NCI-H510A (cell line): ENCODE measurements at places on chromosomes 12 and 14.

DNA sequence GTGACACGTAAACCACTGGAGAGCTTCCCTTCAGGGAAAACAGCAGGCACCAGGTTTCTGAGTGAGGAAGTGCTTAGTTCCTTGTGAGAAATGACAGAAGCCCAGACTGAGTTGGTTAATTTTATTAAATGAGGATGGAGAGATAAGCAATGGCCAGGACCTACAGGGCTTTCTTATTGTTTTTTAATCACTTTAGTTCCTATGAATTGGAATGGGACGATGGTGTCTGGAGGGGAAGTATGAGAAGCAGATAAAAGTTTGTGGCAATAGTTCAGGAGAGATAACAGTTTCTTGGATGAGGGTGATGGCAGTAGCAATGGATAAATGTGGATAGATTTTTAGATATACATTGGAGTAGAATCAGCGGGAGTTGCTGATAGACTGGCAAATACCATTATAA is 86.5 kb upstream of the PTPRR start:
- DNase-seq: no peak

DNA sequence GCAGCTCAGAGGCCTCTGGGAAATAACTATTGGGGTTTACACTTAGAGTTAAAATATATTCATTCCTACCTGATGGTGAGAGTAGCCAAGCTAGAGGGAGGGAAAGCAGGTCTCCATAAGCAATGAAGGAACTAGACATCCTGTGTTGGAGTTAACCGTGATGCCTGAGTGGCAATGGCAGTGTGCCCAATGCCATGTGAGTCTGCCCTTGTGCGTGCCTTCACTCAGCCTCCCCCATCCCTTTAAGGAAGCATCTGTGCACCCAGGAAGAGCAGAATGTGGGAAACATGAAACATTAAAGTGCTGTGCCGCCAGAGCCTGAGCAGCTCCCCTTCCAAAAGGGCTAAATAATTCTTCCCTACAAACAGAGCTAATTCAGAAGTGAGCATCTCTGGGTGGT is 76.3 kb downstream of the COX16 start:
- DNase-seq: peak; percentile 38

DNA sequence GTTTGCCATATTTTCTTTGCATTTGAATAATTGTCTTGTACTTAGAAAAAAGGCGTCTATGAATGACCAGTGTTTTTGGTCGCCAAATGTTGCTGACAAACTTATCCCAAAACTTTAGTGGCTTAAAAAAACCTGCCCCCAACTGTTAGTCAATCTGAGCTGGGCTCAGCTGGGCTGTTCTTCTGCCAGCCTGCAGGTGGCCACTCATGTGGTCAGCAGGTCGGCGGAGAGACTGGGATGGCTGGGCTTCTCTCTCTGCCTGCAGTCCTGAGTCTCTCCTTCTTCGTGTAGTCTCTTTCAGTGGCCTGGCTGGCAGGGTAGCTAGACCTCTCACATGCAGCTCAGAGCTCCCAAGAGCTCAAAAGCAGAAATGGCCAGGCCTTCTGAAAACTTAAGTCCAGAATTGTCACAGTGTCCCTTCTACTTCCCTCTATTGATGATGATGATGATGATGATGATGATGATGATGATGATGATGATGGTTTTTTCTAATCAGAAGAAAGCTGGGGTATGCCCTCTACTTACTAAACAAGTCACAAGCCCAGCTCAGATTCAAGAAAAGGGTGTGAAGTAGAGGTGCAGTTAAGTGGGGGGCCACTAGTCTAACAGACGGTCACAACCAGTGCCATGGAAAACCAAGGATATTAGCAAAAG is 87.9 kb downstream of the PTPN11 start:
- DNase-seq: no peak

DNA sequence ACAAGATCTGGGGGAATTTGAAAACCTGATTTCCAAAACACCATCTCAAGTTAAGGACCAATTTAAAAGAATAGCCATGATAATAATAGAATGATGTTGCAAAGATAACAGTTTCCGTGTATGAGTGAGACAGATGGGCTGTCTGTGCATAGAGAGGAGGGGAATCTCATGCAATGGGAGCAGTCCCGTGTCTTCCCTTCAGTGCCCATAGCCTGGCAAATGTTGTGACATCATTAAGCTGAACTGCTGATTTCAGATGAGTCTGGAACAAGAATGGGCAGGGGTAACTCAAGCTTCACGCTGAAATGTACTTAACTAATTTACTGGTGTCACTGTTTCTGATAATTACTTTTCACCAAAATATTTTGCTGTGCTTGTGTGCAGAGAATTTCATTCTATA is 454.0 kb downstream of the FOXG1 start:
- no peak for DNase-seq

- DNase-seq: peak; percentile 67
These were observed 1.4 kb upstream of the KCNK13 start for GRCh38 chr14:90060312-90060964.

DNA sequence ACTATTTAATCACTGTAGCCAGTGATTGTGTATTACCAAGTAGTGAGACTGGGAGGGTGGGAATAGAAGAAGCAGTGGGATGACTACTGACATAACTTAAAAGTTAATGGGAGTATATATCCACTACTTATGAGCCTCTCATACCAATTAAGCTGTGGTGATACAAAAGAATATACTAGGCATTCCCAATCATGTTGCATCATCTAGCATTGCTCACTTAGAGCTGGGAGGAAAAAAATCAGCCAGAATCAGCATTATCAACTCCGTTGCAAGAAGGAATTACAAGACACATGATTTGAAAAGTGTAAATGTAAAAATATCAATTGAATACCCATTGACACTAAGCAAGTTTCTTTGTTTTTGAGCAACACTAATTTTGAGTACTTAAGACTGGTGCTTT is 745 bp upstream of the PPP1R36 start:
- DNase-seq: no peak

- DNase-seq: no peak
These were observed 2.5 kb upstream of the PAPLN start for GRCh38 chr14:73234586-73235394.

DNA sequence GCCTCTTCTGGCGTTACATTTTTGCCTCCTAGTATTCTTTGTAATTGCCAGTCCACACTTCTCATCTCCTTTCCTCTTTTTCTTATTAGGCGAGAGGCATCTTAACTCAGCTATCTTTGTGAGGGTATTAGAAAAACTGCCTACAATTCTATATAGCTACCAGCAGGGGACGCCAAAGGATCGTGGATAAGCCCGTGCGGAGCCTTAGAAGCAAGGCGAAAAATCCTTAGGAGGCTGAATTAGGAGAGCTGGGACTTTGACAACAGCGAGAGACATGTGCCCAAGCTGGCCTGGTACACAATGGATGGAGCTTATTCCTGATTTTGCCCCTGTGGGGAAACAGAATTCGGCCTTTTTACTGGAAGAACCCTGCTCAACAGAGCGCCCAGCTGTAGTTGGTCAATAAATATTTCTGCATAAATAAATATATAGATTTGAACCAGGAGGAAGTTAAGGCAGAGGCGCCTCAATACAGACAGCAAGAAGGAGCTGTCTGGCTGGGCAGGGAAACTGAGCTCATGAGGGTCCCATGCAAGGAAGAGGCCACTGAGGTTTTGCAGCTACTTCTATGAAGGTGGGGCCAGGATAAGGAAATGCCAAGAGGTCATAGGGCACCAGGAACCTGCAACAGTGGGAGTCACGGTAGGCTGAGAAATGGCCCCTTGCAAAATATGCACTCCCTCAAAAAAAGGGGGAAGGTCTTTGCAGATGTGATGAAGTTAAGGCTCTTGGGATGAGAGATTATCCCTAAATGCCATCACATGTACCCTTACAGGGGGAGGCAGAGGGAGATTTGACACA is 14.6 kb upstream of the RBM19 start:
- peak; percentile 57 for DNase-seq

- no peak for DNase-seq
These were observed 35.4 kb upstream of the NTF3 start for GRCh38 chr12:5396541-5396940.

GRCh38 chr12:75913502-75914351 is 117.8 kb downstream of the PHLDA1 start:
- peak; percentile 21 for DNase-seq

DNA sequence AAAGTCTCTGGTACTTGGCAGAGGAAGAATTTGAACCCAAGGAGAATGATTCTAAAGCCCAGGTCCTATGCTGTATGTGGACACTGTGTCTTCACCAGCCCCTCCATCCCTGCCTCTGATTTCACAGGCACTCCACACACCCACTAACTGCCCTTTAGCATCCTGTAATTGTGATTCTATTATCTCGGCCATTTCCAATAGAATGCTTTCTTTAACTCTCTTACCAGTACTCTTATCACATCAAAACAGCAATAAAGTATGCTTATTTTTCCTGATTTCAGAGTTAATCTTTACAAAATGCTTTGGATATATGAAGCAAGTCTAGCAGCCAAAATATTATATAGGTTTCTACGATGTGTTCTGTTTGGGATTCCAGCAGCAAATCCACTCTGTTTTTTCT is 37.9 kb upstream of the BTG1 start:
- DNase-seq: no peak

DNA sequence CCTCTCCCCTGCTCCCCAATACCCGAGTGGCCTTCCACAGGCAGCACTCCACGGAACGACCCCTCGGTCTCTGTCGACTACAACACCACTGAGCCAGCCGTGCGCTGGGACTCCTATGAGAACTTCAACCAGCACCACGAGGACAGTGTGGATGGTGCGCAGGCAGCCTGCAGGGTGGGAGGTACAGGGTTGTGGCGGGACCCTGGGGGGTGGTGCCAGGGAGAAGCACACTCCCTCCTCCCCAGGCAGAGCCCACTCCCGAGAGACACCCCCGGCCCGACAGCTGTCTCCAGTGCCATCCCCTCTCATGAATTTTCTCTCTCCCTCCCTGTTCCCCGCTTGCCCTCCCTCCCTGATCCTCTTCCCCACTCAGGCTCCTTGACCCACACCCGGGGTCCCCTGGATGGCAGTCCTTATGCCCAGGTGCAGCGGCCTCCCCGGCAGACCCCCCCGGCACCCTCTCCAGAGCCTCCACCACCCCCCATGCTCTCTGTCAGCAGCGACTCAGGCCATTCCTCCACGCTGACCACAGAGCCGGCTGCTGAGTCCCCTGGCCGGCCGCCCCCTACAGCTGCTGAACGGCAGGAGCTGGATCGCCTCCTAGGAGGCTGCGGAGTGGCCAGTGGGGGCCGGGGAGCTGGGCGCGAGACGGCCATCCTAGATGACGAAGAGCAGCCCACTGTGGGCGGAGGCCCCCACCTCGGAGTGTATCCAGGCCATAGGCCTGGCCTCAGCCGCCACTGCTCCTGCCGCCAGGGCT is 9.0 kb downstream of the TNS2 start:
- no peak for DNase-seq

GRCh38 chr12:116798719-116799118 is 60.6 kb downstream of the RNFT2 start:
- DNase-seq: no peak

DNA sequence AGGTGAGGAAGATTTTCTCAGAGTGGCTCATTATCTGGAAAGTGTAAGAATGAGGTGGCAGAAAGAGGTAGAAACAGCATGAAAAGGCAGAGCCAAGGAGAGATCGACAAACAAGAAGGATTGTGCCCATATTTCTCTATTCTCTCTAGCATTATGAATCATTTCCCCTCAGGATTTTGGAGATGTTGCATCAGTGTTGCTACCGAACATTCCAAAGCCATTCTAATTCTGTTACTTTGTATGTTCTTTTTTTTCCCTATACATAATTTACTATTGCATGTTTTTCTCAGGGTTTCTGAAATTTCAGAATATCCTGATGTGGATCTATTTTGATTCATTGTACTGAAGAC is 61.4 kb downstream of the KICS2 start:
- DNase-seq: no peak

GRCh38 chr12:106247674-106248311 is at the start of gene CKAP4:
Gene CKAP4, minus strand, starts transcription at chr12:106248020. Its CDS starts 169 bp downstream, at chr12:106247851.
- peak; percentile 72 for DNase-seq

DNA sequence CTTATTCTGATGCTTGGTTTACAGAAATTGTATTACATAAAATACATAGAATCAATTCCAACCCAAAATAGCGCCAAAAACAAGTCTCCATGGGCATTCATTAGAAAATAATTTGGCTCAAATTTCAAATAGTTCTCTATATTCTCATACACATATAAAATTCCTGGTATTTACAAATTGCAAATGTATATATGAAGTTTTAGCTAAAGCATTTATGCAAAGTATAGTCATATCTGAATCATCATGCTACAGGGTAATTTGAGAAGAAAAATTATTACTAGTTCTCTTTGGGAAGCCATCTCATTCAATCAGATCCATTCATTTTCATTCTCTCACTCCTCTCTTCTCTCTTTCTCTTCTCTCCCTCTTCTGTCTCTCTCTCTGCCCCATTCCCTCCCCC is 257.8 kb downstream of the DPF3 start:
- no peak for DNase-seq

- DNase-seq: no peak
These were observed 221.7 kb downstream of the ATP23 start for GRCh38 chr12:58163021-58163420.

GRCh38 chr14:25122843-25123242 is 72.9 kb upstream of the STXBP6 start:
- no peak for DNase-seq

GRCh38 chr12:93440043-93440835 is 1.5 kb downstream of the UBE2N start:
- DNase-seq: no peak

- no peak for DNase-seq
These were observed 545.7 kb downstream of the DIO2 start for GRCh38 chr14:79665556-79665955.

DNA sequence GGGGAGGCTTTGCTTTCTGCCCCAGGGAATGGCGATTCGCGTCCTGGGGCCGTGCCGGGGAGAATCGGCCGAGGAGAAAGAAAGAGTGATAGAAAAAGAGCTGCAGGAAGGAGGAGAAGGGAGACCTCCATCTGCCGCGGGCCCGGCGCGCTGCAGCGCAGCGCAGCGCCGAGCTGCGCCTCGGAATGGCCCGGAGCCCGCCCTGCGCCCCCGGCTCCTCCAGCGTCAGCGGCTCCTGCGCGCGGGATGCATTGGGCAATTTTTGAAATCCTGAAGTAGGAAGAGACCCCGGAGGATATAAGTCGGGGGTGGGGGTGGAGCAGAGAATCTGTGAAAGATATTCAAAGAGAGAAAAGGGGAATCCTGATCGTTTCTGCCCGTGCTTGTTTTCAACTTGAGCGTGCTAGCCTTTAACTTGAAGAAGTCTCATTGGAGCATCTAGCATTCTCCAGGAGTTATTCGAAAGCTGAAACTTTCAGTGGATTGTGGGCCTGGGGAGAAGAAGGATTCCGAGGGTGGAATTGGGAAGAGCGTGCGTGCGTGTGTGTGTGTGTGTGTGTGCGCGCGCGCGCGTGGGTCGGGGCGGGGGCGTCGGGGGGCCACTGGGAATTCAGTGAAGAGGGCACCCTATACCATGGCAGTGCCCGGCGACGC is 441 bp downstream of the PDE3A start:
- no peak for DNase-seq

- no peak for DNase-seq
These were observed 727.0 kb downstream of the C12orf50 start for GRCh38 chr12:87302126-87302745.
